ENCODE measurements at places on chromosomes 11 and 22.

DNA sequence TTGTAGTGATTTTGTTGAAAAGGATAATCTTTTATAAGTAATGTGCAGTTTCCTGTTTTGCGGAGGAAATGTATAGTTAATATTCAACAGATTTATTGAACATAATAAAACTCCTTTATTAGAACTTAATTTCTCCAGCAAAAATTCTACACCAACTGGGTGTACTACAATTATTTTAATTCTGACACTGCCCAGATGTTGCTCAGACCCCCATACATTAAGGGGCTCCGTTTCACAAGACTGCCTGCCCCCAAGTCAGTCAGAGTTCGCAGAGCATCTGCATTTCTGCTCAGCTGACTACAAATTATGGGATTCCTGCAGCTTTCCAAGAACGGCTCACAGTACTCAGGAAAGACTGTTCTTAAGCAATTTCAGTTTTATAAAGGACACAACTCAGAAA lies 6.2 kb downstream of the CEP57 start:
- no peak for DNase-seq

- no peak for DNase-seq
Observed at GRCh38 chr11:61976813-61977475, 9.5 kb upstream of the FTH1 start.

DNA sequence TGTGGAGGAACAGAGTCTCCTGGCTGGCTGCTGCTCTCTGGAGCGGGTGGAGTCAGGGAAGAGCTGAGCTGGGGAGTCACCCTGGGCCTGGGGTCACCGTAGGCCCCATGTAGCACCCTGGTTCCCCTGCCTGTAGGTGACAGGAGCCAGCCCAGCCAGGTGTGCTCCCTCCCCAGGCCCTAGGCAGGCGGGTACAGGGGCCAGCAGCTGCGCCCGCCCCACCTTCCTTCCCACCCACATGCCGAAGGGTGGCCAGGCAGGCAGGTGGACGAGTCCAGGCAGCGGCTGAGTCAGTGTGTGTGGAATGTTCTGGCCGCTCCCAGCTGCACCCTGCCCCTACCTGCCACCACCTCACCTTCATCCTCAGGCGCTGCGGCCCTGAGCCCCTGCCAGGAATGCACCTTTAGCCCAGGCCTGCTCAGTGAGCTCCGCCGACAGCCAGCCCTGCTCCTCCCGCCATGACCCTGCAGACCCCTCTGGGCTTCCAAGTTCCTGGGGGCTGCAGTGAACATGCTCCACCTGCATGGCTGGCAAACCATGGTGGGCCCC lies 654 bp upstream of the SYT8 start:
- no peak for DNase-seq

- DNase-seq, result no peak
Observed at GRCh38 chr11:120023120-120023519, 114.8 kb downstream of the TRIM29 start.

- peak; percentile 51 for DNase-seq
Observed at GRCh38 chr11:74592063-74592440, 330 bp upstream of the POLD3 start.

- DNase-seq, result no peak
Observed at GRCh38 chr11:128686021-128686741, 7.7 kb upstream of the FLI1 start.

GRCh38 chr11:107957109-107957588 lies 28.9 kb downstream of the RAB39A start:
- peak; percentile 23 for DNase-seq

DNA sequence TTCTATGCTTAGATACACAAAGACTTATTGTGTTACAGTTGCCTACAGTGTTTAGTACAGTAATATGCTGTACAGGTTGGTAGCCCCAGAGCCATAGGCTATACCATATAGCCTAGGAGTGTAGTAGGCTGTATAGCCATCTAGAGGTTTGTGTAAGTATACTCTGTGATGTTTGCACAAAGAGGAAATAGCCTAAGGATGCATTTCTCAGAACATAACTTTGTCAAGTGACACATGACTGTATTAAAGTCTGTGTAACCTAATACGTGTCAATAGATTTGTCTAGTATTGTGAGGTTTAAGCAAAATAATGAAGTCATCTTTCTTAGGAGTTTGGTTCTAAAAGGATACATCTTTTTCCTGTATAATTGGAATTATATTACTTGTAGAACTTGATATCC lies 5.5 kb downstream of the ZC3H12C start:
- no peak for DNase-seq

- no peak for DNase-seq
Observed at GRCh38 chr22:38657045-38657909, 839 bp downstream of the CBY1 start.

DNA sequence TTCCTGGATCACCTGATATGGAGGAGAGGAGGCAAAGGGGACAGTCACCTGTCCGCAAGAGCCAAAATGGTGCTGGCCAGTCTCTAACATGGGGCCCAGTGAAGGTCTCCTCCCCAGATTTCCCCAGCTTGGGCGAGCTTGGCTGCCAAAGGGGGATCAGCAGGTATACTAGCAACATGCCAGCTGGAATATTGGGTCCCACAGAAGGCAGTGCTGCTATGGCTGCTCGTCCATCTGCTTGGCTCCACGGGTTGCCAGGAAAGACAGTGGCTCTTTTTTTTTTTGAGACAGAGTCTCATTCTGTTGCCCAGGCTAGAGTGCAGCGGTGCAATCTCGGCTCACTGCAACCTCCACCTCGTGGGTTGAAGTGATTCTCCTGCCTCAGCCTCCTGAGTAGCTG lies 12.7 kb upstream of the KAT5 start:
- DNase-seq, result no peak

- no peak for DNase-seq
Observed at GRCh38 chr22:19966908-19967750, 25.5 kb upstream of the TXNRD2 start.

- DNase-seq, result no peak
Observed at GRCh38 chr22:33393432-33393831, 335.3 kb upstream of the SYN3 start.

DNA sequence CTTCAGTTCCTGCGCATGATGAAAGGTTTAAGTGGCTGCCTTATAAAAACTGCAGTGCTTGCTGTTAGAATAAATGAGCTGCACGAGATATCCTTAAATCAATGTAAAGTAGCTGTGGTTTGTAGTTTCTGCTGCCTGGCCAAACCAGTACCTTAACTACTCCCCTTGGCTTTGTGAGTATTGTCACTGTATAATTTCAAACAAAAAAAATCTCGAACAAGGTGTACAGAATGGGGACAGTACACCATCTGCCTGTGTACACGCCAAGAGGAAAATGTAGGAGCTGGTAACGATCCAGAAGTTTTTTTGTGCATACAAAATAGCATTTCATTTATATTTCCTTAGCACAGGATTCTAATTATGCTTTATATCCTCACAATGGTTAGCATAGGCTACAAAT lies 20.6 kb upstream of the NDUFC2 start:
- DNase-seq, result no peak

DNA sequence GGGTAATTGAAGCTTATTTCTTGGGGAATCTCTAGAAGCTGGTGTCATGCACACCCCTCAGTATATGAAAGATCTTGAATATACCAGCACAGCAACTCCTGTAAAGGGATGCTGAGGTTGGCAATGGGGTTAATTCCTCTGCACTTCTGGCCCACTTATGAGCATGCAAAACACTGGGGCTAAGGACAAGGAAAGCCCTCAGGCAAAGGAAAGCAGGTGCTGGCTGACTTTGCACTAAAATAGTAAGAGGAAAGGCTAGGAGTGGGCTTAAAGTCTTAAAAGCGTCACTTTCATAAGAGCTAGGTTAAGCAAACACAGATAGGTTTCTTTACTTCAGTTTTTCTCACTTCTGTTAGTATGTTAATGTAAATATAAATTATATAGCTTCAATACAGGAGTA lies 572.6 kb upstream of the LUZP2 start:
- no peak for DNase-seq

GRCh38 chr11:118820412-118821357 lies 29.7 kb upstream of the DDX6 start:
- DNase-seq, result peak; percentile 76

DNA sequence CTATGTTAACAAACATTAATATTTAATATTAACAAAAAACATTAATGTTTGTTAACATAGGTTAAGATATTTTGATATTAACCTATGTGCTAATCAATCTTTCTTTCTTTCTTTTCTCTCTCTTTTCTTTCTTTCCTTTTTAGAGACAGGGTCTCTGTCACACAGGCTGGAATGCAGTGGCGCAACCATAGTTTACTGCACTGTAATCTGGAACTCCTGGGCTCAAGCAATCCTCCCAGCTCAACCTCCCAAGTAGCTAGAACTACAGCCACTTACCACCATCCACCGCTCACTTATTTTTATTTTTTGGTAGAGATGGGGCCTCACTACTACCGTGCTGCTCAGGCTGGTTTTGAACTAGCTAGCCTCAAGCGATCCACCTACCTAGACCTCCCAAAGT lies 13.2 kb downstream of the SIK3 start:
- no peak for DNase-seq

- no peak for DNase-seq
Observed at GRCh38 chr22:28783786-28784671, 11.5 kb downstream of the CCDC117 start.

- no peak for DNase-seq
Observed at GRCh38 chr22:24601217-24602104, 1.5 kb upstream of the GGT1 start.

DNA sequence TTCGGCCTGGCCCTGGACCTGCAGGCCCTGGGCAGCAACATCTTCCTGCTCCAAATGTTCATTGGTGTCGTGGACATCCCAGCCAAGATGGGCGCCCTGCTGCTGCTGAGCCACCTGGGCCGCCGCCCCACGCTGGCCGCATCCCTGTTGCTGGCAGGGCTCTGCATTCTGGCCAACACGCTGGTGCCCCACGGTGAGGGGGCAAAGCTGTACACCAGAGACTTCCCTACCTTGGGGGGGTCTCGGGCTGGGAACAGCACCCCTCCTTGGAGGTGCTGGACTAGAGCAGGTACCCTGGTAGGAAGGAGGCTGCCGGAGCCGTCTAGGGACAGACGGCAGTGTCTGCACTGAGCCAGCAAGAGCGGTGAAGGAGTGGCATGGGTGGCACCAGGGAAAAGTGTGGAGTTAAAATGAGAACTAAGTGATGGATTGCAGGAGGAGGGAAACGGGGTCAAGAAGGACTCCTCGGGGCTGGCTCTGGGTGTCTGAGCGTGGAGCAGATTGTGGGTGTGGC lies 8.7 kb downstream of the SLC22A12 start:
- DNase-seq, result no peak

- no peak for DNase-seq
Observed at GRCh38 chr11:19959210-19959609, 201.1 kb downstream of the DBX1 start.

DNA sequence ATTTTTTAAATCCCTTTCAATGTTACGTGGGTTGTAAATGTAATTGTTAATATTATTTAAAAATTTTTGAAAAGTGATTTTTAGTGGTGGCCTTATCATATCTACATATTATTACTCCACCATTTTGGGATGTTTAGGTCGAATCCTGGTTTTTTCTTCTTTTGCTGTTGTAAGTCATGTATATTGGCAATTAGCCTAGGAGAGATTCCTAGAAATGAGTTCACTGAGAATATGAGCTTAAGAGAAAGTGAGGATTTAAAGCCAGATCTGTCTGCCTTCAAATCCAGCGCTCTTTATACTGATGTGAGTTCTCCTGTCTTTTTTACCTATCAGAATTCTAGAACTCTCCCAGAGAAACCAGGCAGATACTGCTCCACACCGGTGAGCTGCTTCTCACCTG lies 56.1 kb downstream of the PTPRJ start:
- DNase-seq, result no peak

- DNase-seq, result no peak
Observed at GRCh38 chr11:61887839-61888494, 3.4 kb downstream of the FADS3 start.

Data from midbrain (tissue), 1 donor.